ENCODE measurements at places on chromosomes 12 and 14.
A peak's percentile ranks its signal among the peaks of the same experiment; 100 is the strongest.

DNA sequence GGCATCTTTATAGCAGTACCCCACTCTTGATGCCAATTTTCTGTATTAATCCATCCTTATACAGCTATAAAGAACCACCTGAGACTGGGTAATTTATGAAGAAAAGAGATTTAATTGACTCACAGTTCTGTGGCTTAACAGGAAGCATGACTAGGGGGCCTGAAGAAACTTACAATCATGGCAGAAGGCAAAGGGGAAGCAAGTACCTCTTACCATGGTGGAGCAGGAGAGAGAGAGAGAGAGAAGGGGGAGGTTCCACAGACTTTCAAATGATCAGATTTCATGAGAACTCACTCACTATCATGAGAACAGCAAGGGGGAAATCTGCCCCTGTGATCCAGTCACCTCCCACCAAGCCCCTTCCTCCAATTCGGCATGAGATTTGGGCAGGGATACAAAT lies 84.4 kb downstream of the SLC24A4 start:
- DNase-seq = no peak

DNA sequence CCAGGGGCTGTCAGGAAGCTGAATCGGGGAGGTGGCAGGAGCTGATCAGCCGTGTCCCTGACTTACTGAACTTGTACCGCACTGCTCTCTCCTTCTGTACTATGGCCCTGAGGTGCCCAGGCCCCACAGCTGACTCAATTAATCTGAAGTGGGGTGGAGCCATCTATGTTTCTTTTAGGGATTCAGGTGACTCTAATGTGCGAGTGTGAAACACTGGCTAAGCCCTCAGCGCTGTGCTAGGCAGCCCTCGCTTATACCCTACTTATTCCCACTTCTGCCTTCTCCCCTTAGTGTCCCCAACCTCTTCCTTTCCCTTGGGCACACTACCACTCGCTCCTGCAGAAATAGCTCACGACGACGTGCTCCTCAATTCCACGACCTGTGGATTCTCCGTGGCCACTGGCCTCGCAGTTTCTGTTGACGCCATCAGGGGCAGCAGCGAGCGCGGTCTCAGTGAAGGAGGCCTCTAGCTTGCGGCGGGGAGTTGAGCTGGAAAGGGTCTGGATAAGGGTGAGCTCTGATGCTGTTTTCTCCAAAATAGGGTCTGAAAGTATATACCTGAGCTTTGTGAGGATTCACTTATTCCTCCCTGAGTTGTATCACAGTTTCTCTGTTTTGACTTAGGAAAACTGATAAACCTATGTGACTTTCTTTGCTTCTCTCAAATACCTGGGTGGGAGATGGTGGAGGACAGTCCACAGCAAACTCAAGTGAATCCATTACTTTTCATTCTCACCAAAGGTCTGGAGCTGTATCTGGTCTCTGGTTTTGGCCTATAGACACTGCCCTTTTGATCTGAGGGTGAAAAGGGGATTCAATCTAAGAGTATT lies 167.6 kb downstream of the SLC41A2 start:
- DNase-seq = peak; percentile 32

GRCh38 chr14:59507752-59508103 lies 23.4 kb downstream of the JKAMP start:
- no peak for DNase-seq

GRCh38 chr12:3047961-3048360 lies 29.2 kb upstream of the TSPAN9 start:
- DNase-seq = no peak

GRCh38 chr14:76774821-76775694 lies 13.8 kb downstream of the VASH1 start:
- DNase-seq = no peak

DNA sequence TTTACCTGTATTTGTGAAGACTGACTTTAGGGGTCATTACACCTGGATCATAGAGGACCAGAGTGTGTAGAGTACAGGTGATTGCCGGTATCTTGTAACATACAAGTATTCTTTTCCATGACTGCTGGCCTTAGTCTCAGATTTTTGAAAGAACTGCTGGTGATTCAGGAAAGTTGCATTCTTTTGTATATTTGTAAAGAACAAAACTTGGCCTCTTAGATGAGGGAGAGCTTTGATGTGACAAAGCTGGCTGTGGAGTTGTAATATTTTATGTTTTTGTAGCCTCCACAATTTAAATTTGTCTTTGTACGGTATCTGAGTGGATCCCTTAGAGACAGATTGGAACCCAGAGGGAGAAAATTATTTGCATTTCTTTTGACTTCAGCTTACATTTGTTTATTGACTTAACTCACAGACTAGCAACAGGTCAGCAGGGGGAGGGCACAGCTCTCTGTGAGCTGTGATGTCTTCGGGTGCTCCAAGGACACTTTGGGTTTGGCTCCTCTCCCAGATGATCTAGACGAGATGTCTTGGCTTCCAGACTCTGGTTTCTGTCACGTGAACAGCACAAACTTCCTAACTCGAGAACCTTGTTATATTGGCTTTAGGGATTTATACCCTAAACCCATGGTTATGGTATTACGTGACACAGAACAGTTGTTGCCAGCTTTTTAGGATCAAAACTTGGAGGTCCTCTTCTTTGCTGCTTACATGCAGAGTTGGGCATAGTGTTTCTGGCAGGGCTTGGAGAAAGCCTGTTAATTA lies 65.9 kb downstream of the DAAM1 start:
- no peak for DNase-seq

DNA sequence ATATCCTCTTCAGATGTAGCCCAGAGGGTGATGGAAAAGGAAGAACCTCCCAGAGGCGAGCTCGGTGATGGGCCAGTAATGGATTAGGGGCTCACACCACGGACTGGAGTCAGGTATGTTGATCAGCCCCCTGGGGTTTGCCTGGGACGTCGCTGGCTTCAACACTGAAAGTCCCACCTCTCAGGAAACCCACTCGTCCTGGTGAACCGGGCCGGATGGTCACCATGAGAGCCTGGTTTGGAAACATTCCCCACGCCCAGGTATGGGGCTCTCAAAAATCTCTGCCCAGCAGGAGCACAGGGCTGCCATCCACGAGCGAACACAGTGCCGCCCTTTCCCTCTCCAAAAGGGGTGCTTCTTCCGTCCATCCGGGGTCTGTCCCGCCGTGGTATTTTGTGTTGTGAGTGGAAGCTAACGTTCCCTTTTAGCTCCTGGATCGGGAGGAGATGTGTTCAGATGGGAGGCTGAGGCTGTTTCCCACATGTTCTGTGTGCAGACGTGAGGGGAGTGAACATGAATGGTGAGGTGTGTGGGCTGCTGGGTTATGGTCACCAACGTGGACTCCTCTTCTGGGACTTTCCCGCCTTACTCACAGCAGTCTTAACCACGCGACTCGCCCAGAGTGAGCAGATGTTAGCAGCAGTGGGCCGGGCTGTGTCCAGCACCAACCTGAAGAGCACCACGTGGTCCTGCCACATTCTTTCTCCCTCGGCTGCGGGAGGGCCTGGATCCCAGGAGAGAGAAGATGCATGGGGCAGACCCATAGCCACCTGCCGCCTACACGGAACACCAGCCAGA lies 139.2 kb downstream of the KIF26A start:
- no peak for DNase-seq

- DNase-seq = no peak
Measured at GRCh38 chr12:25458047-25458552, 95.0 kb downstream of the LMNTD1 start.

DNA sequence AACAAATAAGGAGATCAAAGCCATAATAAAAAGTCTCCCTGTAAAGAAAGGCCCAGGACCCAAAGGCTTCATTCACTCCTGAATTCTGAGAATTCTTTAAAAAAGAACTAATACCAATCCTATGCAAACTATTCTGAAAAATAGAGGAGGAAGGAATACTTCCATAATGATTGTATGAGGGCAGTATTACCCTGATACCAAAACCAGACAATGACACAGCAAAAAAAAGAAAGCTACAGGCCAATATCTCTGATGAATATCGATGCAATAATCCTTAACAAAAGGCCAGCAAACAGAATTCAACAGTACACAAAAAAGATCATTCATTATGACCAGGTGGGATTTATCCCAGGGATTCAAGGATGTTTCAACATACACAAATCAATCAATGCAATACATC lies 457.8 kb upstream of the FBXO33 start:
- no peak for DNase-seq

- DNase-seq = no peak
Measured at GRCh38 chr12:120844297-120844696, 59.9 kb downstream of the SPPL3 start.

DNA sequence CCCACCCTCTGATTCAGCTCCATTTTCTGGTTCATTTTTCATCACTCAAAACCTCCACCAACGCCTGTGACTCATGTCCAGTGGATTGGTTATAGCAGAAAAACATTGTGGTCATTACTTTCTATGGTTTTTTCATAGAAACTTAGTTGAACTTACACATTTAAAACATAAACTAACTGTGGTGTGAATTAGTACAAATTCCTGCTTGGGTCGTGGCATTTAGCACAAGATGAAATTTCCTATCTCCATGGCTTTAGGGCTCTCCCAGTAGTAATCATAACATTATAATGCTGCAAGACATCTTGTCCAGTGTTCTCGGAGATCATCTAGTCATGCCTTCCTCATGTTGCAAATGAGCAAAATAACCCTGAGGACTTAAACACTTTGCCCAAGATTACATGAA lies 7.1 kb downstream of the RNASE7 start:
- DNase-seq = no peak

- peak; percentile 29 for DNase-seq
Measured at GRCh38 chr12:25276199-25276937, 25.6 kb upstream of the KRAS start.

GRCh38 chr14:30445852-30446251 lies 113.1 kb upstream of the G2E3 start:
- no peak for DNase-seq

DNA sequence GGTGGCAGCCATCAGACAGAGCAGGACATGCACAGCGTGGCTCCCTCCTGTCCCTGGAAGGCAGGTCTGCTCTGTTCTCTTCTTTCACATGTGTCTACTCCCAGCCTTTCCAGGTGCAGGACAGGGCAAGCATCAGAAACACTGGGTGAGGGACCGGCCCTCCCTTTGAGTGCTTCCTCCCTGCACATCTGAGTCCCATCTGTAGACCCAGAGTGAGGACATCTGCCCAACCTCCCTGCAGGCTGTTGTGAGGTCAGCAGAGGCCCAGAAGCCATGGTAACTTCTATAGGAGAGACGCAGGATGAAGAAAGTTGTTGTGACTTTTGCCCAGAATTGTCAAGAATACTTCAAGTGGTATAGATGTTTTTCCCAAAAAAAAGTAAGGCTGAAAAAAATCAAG lies 282.7 kb downstream of the CACNA1C start:
- DNase-seq = no peak

DNA sequence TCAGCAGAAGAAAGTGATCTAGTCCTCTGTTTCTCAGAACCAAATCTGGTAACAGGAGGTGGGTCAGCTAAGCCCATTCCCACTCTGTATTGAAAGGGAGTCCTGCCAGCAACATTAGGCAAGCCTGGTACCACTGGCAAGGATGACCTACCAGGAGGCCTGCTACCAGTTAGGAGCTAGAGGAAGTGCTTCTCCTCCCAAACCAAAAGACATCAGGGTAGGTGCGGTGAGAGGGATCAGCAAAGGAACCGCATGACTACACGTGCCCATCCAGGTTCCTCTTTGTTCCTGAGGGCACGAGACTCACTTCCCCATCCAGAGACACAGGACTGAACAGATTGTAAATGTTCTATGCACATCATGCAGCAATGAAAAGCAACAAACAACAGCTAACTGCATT lies 2.8 kb downstream of the KLRC4 start:
- DNase-seq = no peak

GRCh38 chr12:25296381-25296780 lies 45.7 kb upstream of the KRAS start:
- DNase-seq = no peak

DNA sequence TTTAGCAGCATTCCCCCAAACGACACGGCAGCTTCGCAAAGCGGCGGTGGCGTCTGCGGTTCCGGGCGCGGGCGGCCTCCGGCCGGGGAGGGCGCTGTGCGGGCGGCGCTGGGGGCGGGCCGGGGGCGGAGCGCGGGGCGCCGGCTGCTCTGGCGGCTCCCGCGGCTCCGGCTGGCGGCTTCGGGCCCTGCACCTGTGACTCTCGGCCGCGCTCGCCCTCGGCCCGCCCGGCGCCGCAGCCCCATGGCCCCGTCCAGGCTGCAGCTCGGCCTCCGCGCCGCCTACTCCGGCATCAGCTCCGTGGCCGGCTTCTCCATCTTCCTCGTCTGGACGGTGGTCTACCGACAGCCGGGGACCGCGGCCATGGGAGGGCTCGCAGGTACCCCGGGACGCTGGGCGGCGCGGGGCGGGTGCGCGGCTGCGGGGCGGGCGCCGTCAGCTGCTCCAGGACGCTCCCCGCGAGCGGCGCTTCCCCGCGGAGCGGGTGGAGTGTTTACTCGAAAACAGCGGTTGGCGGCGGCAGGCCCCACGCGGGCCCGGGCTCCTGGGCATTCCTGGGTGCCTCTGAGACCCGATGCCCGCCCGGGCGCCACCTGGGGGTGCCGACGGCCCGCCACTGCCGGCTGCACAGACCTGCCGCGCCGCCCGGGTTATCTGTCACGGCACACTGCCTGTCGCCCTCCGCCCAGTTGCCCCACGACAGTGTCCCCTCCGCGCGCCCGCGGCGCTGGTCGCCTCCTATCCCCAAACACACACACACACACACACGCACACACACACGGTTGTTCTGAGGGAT lies at the start of gene SLC48A1:
Gene SLC48A1 (plus strand): TSS at position 177 of the 796 bp plus-strand sequence. CDS start 67 bp downstream, at position 244.
- DNase-seq = peak; percentile 70

GRCh38 chr14:52070051-52070431 lies 1.2 kb upstream of the NID2 start:
- DNase-seq = no peak

DNA sequence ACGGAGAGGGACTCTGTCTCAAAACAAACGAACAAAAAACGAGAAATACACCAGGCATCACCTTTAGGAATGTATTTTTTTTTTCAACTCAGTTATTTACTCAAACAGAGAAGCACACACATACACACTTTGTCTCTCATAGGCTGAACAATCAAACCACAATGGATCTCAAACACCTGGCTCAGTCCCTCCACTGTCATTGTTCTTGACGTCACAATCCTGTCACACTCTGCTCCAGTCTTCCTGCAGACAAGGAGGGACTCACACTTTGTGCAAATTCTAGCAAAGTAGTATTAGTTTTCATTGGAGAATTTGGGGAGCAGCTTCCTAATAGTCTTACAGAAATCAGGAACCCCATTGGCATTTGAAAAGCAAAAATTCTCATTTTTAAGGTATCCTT lies 727.8 kb downstream of the BCL11B start:
- no peak for DNase-seq

- DNase-seq = no peak
Measured at GRCh38 chr14:24381363-24382063, 13.5 kb downstream of the NFATC4 start.

DNA sequence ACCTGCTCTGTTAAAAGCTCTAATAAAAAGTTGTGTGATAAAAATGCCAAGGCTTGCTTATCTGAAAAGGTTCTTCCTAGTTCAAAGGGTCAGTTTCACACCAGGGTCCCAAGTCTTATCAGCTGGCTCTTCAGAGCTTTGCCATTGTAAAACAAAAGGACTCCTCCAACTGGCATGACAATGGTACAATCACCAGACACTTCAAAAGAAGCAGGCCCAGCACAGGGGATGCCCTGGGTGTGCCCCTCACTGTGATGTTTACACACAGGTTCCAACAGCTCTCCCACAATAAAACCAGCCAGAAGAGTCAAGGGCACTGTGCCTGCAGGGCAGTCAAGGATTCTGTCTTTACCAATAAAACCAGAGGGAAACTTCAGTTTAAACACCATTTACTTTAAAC lies 78.7 kb downstream of the PRICKLE1 start:
- no peak for DNase-seq
